IMR-90 (cell line): ENCODE measurements at places on chromosomes 5 and 9. TPM values are rescaled to one million over a fixed set of nuclear protein-coding genes. Genes with fewer than 3 reads are reported as not detected.

DNA sequence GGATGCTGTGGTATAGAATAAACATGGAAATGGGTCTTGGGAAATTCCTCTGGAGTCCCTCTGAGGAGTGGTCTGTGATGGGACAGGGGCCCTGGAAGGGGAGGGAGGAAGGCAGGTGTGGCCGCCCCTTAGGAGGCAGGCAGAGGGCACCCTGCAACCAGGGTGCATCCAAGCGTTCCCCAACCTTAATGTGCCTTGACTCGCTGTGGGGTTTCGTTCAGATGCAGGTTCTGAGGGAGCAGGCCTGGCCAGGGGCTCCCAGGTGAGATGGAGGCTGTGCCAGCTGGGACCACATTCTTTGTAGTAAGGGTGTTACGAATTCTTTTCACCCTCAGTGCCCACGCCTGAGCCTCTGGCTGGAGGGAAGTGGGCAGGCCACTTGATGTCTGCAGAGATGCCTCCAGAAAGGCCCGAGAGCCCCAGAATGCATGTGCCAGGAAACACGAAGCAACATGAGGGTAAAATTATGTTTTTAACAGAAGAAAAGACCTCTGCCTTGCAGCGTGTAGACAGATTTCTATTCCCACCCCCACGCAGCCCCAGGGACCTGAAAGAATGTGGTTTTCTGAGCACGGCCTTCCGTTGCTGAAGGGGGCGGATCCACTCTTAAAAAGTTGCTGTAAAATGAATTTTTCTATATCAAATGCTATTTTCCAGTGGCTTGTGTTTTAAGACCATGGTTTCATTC, 150.4 kb upstream of the IER5L start:
- no peak for DNase-seq
- H3K36me3 ChIP-seq: no peaks in the 10 kb centered on the region
- no peak overlapping the region for H3K27ac ChIP-seq
- H3K27me3 ChIP-seq: no peaks in the 10 kb centered on the region

GRCh38 chr5:9947225-9947714, 302.4 kb downstream of the ATPSCKMT start:
- H3K4me3 ChIP-seq: no peak overlapping the region
- no peaks in the 10 kb centered on the region for H3K4me1 ChIP-seq
- no peak for DNase-seq
- no peaks in the 10 kb centered on the region for H3K36me3 ChIP-seq
- H3K27ac ChIP-seq: no peak overlapping the region
- peaks cover 7% of the 10 kb centered on the region for H3K27me3 ChIP-seq

DNA sequence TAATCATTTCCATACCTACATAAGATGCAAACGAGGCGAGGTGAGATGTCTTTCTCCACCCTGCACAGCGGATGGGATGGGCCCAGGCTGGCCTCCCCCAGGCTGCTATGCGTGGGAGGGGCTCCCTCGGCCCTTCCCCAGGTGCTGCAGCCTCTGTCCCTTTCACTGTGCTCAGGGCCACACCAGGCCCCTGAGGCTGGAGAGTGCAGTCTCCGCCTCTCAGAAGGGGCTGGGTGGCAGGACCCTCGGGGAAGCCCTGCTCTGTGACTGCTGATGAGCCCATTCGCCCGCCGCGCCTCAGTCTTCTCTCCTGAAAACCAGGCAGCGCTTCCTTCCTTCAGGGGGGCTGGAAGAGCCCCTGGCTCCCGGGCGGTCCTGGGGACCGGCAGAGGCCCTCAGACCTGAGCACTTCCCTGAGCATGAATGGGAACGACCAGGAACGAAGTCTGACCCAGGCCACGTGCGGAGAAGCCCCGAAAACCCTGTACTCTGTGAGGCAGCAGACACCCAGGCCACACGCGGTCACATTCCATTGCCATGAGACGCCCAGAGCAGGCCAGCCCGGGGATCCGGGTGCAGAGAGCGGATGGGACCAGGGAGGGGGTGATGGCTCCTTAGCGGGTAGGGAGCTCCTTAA, 21.9 kb upstream of the NOTCH1 start:
- peak overlapping the region; percentile 42 for H3K27ac ChIP-seq
- no peaks in the 10 kb centered on the region for H3K36me3 ChIP-seq
- peaks cover 38% of the 10 kb centered on the region for H3K4me1 ChIP-seq
- no peaks in the 10 kb centered on the region for H3K27me3 ChIP-seq

GRCh38 chr9:69323861-69324260, 1.2 kb upstream of the ENTREP1 start:
- H3K4me3 ChIP-seq: no peak overlapping the region
- peaks cover 65% of the 10 kb centered on the region for H3K27me3 ChIP-seq
- H3K4me1 ChIP-seq: no peaks in the 10 kb centered on the region
- no peak overlapping the region for H3K27ac ChIP-seq
- DNase-seq: no peak
- no peaks in the 10 kb centered on the region for H3K36me3 ChIP-seq

DNA sequence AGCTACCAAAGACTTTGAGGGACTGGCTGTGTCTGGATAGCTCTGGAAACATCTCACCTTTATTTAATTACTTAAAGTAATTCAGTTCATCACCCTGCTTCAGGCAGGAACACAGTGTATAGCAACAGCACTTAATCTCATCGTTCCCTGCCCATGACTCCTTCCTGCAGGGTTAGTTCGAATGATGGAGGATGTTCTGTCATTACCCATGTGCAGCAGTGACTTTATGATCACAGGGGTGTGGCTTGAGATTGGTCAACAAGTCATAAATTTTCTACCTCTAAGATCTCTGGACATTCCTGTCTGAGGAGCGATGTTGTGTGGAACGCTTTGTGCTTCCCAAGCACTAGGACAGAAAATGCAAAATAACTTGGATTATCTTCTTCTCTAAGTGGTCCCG, 37.1 kb upstream of the PRUNE2 start:
- H3K27ac ChIP-seq: no peak overlapping the region
- H3K4me1 ChIP-seq: no peaks in the 10 kb centered on the region
- no peak for DNase-seq
- H3K4me3 ChIP-seq: no peak overlapping the region

- H3K4me1 ChIP-seq: no peaks in the 10 kb centered on the region
- no peak overlapping the region for H3K27ac ChIP-seq
- peak overlapping the region; percentile 85 for H3K4me3 ChIP-seq
These were observed 40.8 kb upstream of the GARNL3 start for GRCh38 chr9:127223810-127224177.

DNA sequence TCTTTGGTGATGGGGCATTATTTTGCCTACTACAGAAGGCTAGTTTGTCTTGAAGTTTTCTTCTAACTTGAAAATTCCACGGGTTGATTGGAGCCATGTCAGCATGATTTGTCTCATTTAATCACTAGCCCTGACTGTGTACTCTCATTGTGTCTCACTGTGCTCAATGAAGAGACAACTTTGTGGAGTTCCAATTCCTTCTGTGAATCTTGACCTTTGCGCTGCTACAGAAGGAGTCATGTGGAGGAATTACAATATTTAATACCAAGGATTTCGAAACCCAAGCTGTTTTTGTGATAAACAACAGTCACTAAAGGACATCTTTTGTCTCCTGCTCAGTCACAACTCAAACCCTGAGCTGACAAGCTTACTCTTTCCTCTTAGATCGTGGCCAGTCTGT, 98.6 kb upstream of the ACTBL2 start:
- no peak overlapping the region for H3K27ac ChIP-seq
- H3K36me3 ChIP-seq: no peaks in the 10 kb centered on the region
- no peak overlapping the region for H3K4me3 ChIP-seq
- no peak for DNase-seq

The FAM114A2 gene
- total RNA-seq: 36.4 and 41.2 TPM in 2 replicates
